ENCODE measurements at places on chromosomes 12 and 14.

- DNase-seq, result no peak
Measured at GRCh38 chr14:70827752-70828151, 18.4 kb upstream of the MAP3K9 start.

DNA sequence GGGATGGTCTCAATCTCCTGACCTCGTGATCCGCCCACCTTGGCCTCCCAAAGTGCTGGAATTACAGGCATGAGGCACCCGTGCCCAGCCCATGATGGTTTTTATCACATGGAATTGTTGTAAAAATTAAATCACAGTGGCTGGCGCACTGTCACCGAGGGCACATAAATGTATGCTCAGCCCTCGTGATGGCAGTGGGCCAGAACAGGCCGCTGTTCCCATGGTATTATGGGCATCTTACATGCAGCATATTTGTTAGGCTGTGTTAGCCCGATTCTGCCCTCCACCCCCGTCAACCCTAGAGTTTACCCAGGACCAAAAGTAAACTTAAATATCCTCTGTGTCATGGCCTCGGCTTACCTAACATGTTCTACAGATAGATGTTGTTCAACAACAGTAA is 48.6 kb downstream of the GPR68 start:
- DNase-seq, result no peak

- peak; percentile 93 for DNase-seq
Measured at GRCh38 chr14:99605299-99605961, 1.4 kb upstream of the CCDC85C start.

GRCh38 chr14:21382886-21383847 is 652 bp downstream of the SUPT16H start:
- DNase-seq, result peak; percentile 40

DNA sequence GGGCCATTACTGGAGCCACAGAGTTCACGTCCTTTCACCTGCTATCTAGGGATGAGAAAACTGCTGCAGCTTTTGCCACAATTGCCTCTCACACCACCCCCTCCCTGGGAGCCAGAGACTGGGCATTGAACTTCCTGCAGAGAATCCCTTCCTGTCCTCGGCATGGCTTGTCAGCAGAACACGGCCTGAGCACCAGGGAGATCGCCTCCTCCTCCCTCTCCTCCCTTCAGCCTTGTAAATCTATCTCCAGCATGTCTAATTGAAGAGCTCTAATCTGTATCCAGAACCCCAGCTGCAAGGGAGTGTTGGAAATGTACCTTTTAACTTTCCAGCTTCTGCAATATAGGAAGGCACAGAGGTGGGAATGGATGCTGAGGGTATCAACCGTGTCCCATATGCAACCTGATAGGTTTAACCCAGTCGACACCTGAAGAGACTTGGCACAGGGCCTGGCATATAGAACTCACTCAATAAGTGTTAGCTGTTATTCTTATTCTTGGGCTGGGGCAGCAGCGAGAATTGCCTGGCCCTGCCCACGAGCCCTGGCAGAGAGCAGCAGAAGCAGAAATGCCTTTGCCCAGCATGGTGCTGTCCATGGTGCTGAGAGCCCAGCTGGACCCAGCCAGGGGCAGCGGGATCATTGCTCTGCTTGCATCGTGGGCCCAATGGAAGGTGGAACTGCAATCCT is 26.8 kb downstream of the TMEM63C start:
- peak; percentile 45 for DNase-seq

GRCh38 chr12:8475508-8476203 is 19.9 kb downstream of the CLEC6A start:
- no peak for DNase-seq

DNA sequence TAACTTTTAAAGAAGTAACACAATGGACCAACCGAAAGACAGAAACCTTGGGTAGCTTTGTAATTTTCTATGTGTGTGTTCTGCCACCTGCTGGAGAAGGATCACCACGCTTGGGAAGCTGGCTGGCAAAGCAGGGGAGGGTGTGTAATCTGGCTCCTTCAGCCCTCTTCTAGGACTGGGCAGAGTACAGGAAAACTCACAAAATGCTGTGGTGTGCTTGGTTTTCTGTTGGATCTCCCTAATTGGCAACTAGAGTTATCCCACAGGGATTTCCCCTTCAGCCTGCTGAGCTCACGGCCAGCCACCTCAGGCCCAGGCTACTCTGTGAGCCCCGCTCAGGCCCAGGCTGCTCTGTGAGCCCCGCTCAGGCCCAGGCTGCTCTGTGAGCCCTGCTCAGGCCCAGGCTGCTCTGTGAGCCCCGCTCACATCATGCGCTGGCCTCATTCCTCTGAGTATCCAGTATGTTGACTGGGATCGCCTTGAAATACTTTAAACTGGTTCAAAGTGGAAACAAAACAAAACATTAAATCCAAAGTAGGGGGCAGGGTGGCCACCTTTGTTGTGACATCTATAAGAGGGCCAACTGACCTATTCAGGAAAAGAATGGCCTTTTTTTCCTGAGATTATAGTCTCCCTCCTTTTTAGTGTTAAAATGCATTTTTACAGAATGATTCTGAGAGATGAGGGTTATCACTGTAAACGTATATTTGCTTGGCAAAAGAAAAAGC is 52.0 kb upstream of the RNU6-8 start:
- peak; percentile 51 for DNase-seq

- no peak for DNase-seq
Measured at GRCh38 chr12:114704096-114704495, 20.1 kb upstream of the TBX3 start.

DNA sequence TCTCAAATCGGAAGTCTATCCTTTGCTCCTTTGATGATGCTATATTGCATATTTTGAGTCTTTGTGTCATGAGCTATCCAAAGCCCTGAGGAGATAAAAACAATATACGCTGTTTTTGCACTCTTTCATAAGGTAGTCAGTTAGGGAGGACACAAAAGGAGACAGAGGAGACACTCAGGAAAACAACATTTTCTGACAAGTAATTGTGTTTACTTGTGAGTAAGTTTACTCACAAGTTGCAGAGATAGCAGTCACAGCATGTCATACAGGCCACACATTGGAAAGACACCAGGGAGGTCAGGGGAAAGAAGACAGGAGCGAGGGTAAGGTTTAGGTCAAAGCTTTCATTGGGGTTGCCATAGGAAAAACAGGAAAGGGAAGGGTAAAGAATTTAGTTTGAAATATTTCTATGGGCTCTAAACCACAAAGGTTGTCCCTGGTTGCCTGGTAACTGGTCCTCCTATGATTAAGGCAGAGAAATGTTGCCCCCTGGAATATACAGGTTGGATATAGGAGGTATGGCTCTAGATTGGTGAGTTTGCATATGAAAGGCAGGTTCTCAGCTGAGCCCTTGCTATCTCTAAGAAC is 7.4 kb upstream of the GABARAPL1 start:
- DNase-seq, result no peak

GRCh38 chr12:52119398-52120254 is 40.1 kb downstream of the SMIM41 start:
- peak; percentile 71 for DNase-seq

GRCh38 chr12:104526320-104526719 is 69.6 kb downstream of the CHST11 start:
- DNase-seq, result no peak

DNA sequence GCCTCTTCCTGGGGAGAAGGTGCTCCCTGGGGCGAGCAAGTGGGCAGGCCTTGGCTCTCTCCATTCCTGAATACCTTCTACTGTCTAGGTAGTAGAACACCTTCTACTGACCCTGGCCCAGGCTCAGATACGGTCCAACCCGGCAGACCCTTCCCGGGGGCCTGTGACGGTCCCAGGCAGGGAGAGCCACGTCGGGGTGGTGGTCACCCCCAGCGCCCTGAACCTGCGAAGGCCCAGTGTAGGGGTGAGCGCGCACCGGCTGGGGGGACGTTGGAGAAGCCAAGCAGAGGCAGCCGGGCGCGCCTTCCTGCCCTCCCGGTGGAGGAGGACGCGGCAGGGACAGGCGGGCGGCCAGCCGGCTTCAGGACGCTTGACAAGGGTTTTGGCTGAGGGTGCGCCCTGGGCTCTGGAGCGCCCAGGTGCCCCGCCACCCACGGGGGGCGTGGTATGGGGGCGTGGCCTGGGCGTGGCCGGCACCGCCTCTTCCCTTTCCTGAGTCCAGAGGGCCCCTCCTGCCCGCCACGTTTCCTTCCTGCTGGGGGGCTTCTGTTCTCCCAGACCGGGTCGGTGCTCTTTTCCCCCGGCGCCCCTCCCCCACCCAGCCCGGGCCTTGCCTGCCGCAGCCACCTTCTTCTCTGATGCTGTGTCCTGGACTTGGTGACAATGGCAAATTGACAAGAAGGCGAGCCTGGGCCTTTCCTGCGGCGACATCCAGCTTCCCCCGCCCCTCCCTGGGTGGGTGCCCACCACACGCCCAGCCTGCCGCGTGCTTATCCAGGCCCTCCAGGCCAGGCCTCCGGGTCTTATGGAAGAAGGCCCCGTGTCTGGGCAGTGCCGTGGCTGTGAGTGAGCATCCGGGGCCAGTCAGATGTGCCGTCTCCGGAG is 24.5 kb upstream of the PPP1R13B start:
- DNase-seq, result no peak

DNA sequence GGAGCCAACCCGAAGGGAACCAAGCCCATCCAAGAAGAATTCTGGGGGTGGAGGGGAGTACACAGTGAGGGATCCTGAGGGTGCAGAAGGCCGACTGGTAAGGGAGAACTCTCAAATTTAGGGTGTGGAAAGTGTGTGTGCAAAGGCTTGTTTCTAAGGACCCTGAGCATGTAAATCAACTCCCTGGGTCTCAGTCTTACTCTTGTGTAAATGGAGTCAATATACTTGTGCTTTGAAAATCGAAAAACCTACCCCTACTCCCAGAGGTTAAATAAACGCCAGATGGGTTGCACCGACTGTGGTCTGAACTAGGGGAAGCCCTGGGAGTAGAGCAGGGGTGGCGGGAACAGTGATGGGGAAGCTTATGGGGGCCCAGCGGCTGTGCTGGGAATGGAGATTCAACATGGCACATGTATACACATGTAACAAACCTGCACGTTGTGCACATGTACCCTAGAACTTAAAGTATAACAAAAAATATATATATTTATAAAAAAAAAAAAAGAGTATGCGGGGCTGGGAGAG is 6.0 kb downstream of the B4GALNT1 start:
- DNase-seq, result no peak

DNA sequence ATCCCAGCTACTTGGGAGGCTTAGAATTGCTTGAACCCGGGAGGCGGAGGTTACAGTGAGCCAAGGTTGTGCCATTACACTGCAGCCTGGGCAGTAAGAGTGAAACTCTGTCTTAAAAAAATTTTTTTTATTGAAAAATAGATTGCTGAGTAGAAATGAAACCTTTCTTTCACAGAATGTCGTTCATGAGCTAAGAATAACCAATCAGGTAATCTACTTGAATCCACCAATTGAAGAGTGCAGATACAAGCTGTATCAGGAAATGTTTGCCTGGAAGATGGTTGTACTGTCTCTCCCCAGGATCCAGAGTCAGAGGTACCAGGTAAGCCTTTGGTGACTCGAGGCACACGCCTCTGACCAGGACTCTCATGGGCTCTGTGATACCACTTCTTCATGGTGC is 27.0 kb downstream of the DYNC1H1 start:
- no peak for DNase-seq

DNA sequence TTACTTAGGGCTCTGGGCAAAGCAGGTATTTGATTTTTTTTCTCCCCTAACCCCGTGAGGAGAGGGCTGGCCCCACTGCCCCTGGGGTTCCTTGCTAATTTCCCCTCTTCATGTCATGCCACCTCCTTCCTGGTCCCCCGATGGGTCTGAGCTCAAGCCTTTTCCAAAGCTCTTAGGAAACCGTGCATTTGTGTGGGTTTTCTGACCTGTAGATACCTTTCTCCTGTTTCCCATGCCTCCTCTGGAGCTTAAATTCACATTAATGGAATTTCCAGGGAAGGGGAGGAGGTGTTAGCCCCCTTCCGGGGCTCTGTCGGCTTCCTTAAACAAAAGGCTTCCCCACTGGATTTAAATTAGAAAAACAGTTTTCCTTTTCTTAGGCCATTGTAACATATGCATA is 12.6 kb downstream of the SFSWAP start:
- no peak for DNase-seq

Data from COR-L47 (cell line).